Right renal pelvis (tissue), 4 donors: ENCODE measurements at places on chromosomes 13 and 19. TPM values are rescaled to one million over a fixed set of nuclear protein-coding genes. Genes with fewer than 3 reads are reported as not detected.

DNA sequence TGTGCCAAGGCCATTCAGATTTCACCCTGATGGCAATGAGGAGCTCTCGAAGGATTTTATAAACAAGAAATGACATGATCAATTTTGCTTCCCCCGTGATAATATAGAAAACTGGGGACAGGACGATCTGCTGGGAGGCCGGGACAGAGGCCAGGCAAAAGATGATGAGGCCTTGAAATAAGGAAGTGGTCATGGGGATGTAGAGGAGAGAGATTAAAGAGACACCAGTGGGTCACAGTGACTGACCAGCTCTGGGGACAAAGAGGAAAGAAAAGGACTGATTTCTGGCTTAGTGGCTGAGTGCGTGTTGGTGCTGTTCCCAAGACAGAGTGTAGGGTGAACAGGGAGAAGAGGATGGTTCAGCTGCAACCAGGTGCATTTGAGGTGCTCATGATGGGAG, 68.7 kb upstream of the FLT1 start:
- DNase-seq: no peak

DNA sequence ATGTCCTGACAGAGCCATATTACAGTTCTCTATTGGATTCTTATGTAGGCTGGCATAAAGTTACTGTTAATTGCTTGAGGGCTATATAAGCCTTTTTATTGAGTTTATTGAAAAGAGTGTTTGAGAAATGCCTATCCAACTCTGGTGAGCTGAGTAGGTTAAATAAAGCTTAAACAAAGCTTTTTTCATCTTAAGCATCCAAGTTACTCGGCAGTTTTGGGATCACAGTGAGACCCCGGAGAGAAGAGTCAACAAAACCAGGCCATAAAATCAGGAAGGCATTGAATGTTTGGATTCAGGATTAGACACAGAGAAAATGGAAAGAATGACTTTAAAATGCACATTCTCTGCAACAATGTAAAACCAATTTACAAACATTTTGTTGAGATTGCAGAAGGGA, 588.5 kb downstream of the DACH1 start:
- DNase-seq: no peak

DNA sequence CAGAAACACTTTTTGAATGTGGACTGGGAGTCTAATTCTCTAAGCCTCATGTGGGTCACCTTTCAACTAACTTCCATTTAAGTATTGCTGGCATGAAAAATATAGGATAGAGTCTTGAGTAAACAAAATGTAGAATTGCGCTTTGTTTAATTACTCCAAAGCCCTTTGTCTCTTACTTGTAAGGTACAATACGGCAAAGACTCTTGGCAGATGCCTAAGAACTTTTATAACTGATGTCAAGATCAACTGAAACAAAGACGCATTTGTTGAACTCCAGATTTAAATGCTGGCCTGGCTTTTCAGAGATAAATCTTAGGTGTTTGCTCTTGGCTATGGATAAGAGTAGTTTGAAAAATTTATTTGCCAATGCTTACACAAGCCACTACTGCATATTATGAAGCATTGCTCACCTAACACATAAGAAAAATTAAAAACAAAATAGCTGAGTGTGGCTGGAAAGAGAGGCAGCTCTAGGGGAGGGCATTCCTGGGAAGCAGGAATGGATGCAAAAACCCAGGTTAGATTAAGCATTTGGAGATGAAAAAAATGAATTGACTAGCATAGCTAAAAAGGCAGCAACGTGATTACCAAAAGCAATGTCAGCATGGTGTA, 107.3 kb upstream of the STARD13 start:
- no peak for DNase-seq

DNA sequence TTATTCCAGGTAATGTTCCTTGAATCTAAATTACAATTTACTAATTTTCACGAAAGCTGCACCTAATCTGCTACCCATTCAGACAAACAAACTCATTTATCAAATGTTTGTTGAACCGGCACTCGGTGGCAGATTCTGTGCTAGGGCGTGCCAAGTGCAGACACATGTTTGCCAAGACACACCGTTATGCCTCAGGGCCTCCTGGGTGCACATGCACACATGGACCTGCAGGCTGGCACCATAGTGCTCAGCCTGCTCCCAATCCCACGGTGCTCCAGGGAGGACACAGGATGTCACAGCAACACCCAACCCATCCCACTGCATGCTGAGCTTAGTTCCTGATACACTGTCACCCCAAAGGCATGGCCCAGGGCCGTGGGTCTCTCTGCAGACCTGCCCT, 7.7 kb downstream of the SCGB2B2 start:
- DNase-seq: no peak

GRCh38 chr19:31438401-31439269, 89.4 kb upstream of the TSHZ3 start:
- no peak for DNase-seq

- no peak for DNase-seq
Measured at GRCh38 chr13:24261566-24261965, 47.8 kb upstream of the C1QTNF9 start.

- DNase-seq: no peak
Measured at GRCh38 chr13:28093881-28094280, 6.5 kb downstream of the FLT3 start.

- DNase-seq: no peak
Measured at GRCh38 chr13:94006296-94006695, 473.2 kb downstream of the DCT start.

- no peak for DNase-seq
Measured at GRCh38 chr13:87537951-87538350, 133.2 kb upstream of the SLITRK5 start.

- DNase-seq: no peak
Measured at GRCh38 chr19:17743874-17744580, 7.2 kb upstream of the FCHO1 start.

GRCh38 chr13:103557878-103558277, 491.7 kb upstream of the SLC10A2 start:
- no peak for DNase-seq

DNA sequence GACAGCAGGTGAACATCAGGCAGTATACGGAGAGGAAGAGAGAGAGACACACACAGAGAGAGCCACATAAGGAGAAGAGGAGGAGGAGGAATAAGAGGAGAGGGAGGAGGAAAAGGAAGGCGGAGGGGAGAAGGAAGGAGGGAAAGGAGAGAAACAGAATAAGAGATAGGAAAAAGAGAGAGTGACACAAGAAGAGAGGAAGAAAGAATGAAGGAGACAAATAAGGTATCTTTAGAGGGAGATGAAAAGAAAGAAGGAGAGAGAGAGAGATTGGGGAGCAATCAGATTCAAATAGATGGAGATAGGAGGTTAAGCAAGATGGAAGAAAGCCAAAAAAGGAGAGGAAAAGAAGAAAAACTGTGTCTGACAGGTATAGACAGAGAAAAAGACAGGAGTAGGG, 44.0 kb upstream of the CYP2B6 start:
- no peak for DNase-seq

DNA sequence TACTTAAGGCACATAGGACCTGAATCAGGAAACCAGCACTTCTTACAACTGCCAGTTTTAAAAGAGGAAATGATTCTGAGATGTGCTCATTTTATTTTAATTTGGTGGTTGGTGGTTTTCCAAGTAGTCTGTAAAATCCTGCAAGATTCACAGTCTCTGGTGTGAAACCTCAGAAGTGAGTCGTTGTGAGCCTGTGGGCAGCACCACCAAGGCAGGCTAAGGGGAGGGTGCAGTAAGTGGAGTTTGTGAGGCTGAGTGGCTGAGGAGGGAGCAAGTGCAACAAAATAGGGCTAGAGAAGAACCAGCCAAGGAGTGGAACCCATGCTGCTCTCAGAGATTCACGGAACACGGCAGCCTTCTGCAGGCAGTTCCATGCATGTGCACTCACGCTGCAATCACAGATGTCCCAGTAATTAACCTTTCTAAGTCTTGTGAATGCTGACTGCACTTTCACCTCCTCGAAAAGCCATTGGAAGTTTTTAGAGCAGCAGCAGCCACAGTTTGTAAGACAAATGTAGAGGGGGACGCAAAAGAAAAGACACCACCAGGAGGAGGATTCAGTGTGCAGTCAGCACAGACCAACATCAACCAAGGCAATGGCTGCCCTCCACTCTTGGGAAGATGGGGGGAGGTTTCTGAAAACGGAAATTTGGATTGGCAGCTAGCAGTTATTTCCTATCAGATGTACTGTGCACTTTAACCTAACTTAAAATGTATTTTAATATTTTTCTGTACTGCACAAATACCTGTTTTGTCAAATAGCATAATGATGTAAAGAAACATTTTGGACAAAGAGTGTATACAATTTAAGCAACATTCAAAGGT, 44.9 kb downstream of the ESD start:
- DNase-seq: no peak

- DNase-seq: no peak
Measured at GRCh38 chr13:44605721-44606120, 29.6 kb upstream of the TSC22D1 start.

GRCh38 chr13:22468045-22468444, 712.7 kb upstream of the SGCG start:
- DNase-seq: no peak

GRCh38 chr13:94020833-94021232, 458.6 kb downstream of the DCT start:
- no peak for DNase-seq

GRCh38 chr19:17641846-17642245, 46.3 kb downstream of the UNC13A start:
- DNase-seq: no peak

The ZNF534 gene
- polyA plus RNA-seq: 0.75 TPM

The IZUMO4 gene
- polyA plus RNA-seq: 7.2 TPM

The FXYD5 gene
- 24.6 TPM for polyA plus RNA-seq

The ELSPBP1 gene
- polyA plus RNA-seq: not detected

The SIGLEC12 gene
- polyA plus RNA-seq: 0.11 TPM

The SIGLEC8 gene
- polyA plus RNA-seq: 0.08 TPM

The PRODH2 gene
- 24.6 TPM for polyA plus RNA-seq

The BEST2 gene
- polyA plus RNA-seq: not detected

The GJB6 gene
- 2.3 TPM for polyA plus RNA-seq

The PLK5 gene
- 0.36 TPM for polyA plus RNA-seq

The ZNF69 gene
- 15.6 TPM for polyA plus RNA-seq

The ACP5 gene
- polyA plus RNA-seq: 12.8 TPM
